ENCODE measurements at places on chromosomes 11 and 22.

DNA sequence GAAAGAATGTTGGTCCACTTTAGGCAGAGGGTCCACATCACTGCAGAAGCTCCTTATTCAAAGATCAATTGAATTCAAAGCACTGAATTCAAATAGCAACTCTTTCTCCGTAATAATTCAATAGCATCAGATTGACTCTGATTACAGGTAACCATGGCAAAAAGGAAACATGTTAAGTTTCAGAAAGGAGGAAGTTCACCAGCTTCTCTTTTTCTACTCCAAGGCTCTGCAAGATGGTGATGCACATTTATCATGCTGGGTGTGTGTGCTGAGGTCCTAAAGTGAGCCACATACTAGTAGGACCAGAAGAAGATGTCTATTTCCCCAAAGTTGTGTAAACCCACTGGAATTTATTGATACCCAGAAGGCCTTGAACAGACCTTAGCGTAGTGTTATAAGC is 18.0 kb upstream of the DRD2 start:
- no peak for DNase-seq

DNA sequence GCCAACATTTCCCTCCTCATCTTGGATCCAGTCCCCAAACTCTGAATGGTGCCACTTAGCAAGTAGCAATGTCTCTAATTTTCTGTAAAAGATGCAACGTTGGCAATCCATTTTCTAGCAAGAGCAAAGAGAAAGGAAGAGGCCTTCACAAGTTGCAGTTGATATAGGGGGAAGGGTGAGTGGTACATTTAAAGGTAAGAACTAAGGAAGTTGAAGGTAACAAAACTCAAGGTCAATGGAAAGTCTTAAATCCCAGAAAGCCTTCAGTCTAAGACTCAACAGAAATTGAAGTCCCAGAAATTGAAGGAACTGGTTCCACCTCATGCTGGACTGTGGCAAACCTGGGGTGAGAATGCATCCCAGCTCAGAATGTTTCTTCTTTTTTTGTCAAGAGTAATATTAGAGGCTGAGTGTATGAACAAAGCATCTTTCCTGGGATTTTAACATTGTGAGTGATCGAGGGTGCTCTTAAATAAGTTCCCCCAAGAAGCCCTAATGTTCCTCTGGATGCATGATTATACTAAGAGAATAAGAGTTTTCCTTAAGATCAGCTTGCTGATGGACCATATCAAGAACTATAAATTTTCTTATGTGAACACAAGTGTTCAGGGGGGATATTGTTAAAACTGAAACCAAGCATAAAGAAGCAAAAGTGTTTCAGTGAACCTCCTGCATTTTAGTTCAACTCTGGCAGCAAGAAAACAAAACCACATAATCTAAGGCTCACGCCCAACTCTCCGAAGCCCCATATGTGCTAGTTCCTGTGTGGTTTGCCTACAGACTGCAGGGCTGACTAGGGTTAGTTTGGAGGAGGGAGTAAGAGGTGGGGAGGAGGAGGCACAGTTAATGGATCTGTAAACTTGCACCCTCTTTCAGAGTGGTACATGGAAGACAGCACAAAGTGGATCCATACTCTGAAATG is at the start of gene GRAP2:
TSS of gene GRAP2 (plus strand) at position 779 of the 922 bp plus-strand sequence. CDS start 46,023 bp downstream, outside the sequence.
- no peak for DNase-seq

DNA sequence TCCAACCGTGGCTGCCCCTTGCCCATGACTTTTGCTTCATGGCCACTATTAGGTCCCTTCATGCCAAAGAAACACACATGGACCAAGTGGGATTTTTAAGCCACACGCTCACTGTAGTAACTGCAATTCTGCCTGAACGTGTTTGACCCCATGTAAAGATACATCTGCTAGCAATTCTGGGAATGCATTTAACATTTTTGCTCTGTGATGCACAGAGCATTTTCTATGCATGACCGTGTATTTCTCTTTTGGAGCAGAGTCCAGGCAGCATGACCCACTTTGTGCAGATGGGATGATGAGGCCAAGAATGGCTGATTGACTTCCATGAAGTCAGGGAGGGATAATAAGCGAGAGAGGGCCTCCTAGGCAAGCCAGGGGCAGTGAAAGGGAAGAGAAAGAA is 108.5 kb downstream of the TP53I11 start:
- no peak for DNase-seq

DNA sequence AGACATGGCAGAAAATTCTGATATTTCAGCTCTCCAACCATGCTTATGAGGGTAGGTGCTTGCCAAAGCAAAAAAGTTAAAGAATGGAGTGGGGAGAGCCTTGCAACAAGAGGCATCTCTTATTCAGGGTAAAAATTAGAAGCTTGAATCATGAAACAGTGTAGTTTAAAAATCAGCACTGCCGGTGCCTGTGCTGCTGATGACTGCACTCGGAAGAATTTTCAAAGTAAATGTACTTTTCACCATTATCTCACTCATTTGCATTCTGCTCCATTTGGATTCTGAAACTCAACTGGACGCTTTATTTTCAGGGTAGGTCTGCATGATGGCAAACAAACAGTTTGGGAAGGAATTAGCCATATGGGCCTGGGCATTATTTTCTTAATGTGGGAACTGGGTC is 126.3 kb downstream of the KIRREL3 start:
- no peak for DNase-seq

DNA sequence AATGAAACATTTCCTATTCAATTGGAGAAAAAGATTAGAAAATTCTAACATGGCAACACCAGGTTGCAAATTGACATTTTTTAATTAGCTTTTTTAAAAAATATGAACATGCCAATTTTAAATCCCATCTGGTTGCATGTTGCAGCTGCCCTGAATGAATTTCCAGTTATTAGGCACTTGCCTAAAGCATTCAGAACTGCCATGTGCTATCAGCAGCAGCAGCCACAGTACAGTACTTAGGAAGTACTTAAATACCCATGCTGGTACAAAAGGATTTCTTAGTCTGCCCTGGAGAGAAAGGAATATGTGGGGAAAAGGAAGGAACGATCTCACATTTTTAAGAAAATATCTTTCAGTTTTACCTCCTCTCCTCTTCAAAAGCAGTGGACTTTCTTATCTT is 46.2 kb downstream of the FAM168A start:
- DNase-seq = no peak

DNA sequence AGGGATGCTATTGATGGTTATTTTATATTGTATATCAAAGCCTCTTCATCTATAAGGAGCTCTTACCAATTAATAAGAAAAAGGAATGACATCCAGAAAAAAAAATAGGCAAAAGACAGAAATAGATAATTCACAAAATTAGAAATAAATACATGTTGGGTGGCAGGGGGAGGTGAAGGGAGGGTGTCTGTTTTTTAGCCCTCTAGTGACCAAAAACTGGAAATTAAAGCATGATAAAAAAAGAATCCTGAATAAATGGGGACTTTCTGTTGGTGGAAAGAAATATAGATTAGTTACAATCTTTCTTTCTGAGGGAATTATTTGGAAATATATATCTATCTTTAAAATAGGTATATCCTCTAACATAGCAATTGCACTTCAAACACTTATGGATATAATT is 42.0 kb upstream of the TTC36 start:
- no peak for DNase-seq

- no peak for DNase-seq
These were observed 1734.4 kb downstream of the LRRC4C start for GRCh38 chr11:39725081-39725480.

Measured in NCI-H1105 treated with DMSO at 0.1 percent for 48 hours (cell line).